Left lung (tissue), 14 donors: ENCODE measurements at places on chromosomes 13 and 19.

- no peak for DNase-seq
Observed at GRCh38 chr19:49216071-49216470, 58.5 kb downstream of the TRPM4 start.

- DNase-seq, result peak; percentile 85
Observed at GRCh38 chr19:10501971-10502523, 1.1 kb downstream of the KEAP1 start.

DNA sequence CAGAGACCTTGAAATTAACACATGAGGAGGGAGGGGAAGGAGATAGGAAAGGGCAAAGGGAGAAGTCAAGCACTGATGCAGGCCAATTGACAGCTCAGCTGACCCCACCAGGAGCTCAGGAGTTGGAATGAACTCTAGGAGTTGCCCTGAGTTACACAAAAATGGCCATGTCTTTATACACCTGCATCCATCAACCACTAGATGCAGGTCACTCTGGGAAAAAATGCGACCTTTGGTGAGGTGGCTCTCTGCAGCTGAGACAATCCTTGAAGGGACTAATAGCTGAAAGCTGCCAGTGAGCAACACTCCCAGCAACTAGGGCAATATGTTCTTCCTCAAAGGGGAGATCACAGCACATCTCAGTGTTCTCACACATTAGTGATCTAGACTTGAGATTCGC is 222.8 kb downstream of the RBM26 start:
- DNase-seq, result no peak

DNA sequence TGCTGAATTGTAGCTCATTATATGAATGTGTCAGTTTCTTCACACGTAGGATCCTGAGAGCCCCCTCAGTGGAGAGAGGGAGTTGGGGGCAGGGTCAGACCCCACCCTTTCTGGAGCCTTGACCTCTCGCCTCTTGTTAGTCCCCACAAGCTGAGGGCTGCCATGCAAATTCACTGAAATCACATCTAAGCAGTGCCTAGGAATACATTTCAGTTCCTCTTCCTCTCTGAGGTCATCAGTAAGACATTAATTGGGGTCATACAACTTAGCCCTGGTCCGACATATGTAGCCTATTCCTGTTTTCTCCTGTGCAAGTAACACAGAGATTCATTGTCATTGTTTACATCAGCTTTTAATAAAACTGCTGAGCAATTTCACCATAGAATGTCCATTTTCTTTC is 30.0 kb downstream of the MYO9B start:
- no peak for DNase-seq

GRCh38 chr13:21426238-21426637 is 32.9 kb downstream of the ZDHHC20 start:
- no peak for DNase-seq

DNA sequence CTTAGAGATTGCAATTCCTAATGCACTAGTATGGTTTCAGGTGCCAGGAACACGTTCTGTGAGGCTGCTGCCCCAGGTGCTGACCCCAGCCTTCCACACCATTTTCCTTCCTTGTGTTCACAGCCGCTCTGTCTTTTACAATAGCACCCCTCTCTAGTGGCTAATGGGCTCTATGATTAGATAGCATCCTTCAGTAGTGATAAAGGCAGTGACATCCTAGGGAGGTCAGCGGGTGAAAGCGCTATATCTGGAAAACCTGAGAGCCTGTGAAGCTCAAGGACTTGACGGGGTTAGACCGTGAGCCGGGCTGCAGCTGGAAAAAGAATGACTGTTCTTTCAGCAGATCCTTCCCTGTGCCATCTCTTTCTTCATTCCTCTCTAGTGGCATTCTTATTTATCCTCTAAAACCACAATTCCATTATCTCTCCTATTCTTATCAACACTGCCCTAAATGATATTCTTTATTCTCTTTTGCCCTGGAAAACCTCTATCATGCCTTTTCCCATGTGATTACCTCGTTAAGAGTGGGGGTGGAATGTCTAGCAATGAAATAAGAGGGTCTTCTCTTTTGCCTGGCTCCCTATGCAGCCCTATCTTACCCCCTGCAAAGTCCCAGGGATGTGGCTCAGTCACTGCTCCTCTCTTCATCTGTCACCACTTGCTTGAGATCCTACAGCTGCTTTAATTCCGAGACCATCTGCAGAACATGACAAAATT is 21.8 kb downstream of the ALOX5AP start:
- DNase-seq, result no peak

DNA sequence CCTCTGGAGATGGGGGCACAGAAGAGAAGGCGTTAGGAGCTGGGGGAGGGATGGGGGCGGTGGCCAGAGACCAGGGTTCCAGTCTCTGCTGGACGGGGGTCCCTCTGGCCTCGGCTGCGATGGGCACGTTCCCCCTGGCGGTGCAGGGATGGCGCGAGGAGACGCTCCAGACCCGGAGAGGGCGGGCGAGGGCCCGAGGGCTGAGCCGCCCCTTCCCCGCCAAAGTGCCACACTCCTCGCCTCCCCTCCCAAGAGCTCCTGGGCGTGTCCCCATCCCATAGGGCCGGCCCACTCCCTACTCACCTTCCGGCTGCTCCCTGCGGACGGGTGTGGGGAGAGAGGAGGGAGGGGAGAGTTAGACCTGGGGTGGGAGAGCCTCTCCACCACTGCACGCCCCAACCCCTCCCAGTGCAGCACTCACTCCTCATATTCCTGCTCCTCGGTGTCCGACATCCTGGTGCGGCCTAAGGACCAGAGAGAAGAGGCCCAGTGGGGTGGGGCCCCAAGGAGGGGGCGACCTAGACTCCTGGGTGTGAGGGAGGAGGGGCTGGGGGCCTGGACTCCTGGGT is 2.2 kb downstream of the TNNT1 start:
- no peak for DNase-seq

- DNase-seq, result no peak
Observed at GRCh38 chr13:74174810-74175209, 40.6 kb upstream of the KLF12 start.

GRCh38 chr13:70755456-70755855 is 647.2 kb upstream of the KLHL1 start:
- DNase-seq, result no peak

GRCh38 chr13:82803341-82803740 is 1078.9 kb downstream of the SLITRK1 start:
- no peak for DNase-seq

DNA sequence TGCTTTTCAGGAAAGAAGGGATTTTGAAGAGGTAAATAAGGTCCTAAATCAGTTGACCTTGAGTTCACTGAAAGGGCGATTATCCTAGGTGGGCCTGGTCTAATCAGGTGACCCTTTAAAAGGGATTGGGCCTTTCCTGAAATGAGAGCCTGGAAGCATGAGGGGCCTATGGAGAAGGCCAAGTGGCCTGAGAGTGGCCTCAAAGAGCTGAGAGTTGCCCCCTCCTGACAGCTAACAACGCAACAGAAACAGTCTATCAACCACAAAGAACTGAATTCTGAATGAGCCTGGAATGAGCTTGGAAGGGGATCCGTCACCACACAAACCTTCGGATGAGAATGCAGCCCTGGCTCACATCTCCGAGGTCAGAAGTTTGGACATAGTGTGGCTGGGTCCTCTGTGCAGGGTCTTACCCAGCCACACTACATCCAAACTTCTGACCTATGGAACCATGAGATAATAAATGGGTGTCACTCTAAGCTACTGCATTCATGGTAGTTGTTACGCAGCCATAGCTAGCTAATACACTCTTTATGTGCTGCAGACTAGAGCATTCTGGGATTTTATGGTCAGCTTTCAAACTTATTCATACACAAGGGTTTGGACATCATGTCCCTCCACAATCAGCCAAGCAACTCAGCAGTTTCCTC is 72.0 kb downstream of the GNG7 start:
- no peak for DNase-seq

GRCh38 chr19:5360003-5360780 is 19.6 kb upstream of the PTPRS start:
- DNase-seq, result no peak

- no peak for DNase-seq
Observed at GRCh38 chr19:18063463-18063862, 23.3 kb downstream of the IL12RB1 start.

DNA sequence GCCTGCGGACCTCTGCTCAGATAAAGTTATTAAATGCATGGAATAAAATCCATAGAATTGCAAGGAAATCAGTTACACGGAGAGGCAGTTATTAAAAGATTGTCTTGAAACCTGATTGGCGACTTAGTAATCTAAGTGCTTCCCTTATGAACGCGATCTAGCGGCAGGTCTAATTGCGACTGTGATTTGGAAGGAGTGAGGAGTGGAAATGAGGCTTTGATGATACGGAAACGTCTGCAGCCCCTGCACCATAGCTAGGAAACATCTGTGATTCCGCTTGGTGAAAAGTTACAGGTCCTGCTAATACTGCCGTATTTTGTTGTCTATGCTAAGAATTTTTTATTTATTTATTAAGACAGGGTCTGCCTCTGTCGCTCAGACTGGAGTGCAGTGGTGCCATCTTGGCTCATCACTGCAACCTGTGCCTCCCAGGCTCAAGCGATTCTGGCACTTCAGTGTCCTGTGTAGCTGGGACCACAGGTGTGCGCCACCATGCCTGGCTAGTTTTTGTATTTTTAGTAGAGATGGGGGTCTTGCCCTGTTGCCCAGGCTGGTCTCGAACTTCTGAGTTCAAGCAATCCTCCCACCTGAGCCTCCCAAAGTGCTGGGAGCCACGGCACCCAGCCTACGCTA is 887 bp downstream of the NDUFS7 start:
- DNase-seq, result no peak

- no peak for DNase-seq
Observed at GRCh38 chr19:32864318-32865007, 5.1 kb downstream of the SLC7A9 start.

GRCh38 chr19:43667876-43668405 is 2.0 kb downstream of the PLAUR start:
- peak; percentile 27 for DNase-seq

DNA sequence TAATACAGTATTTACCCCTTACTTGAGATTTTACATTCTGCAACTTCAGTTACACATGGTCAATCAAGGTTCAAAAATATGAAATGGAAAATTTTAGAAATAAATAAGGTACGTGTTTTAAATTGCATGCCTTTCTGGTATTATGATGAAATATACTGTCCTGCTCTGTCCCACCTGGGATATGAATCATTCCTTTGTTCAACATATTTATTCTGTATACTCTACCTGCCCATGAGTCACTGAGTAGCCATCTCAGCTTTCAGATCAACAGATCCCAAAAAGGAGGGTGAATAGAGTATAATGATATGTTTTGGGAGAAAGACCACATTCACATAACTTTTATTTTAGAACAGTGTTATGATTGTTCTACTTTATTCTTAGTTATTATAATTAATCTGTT is 37.8 kb downstream of the STOML3 start:
- no peak for DNase-seq

GRCh38 chr19:48638831-48639381 is 1.7 kb upstream of the DBP start:
- DNase-seq, result no peak

DNA sequence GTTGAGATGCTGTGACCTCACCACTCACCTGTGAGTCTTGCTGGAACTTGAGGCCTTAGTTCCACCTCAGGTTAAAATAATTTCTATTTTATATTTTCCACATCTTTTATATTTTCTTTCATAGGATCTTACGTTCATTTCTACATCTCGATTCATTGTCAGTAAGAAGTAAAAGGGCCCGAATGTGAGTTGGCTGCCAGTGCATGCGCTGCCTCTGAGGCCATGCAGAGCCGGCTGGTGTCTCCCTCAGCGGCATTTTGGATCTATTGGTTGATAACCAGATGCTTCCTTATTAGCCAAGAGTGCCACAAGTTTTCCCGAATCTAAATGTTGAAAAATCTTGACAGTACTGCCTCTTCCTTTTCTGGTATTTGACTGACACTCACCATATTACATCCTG is 347.3 kb downstream of the TEX29 start:
- no peak for DNase-seq

GRCh38 chr13:24307211-24308067 is 1.9 kb upstream of the C1QTNF9 start:
- no peak for DNase-seq

DNA sequence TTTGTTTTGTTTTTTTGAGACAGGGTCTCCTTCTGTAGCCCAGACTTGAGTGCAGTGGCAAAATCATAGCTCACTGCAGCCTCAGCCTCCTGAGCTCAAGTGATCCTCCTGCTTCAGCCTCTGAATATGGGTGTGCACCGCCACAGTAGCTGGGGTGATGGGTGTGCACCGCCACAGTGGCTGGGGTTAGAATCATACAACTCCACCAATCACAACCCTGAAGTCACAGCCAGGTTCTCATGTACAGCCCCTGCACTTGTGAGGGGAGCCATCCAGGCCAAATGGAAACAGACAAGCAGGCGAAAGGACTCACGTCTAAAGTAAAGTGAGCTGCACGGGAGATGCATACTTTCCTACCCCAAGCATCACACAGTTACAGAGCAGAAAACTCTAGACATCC is 63.1 kb upstream of the RANBP3 start:
- no peak for DNase-seq

DNA sequence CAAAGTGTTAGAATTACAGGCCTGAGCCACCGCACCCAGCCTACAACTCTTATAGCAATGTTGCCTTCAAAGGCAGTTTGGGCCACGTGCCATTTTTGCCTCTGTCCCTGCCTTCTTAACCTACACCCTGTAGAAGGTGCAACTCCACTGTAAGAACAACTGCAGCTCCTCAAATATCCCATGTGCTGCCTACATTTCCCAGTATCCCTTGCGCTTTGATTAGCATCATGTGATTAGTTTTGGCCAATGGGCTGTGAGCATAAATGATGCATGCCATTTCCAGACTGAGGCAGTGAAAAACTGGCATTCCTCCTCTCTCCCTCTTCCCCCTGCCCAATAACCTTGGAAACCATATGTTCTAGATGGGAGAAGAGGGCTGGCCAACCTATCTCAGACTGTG is 75.2 kb upstream of the MRI1 start:
- DNase-seq, result no peak

- DNase-seq, result no peak
Observed at GRCh38 chr19:12784394-12784870, 6.9 kb upstream of the JUNB start.

GRCh38 chr13:111906306-111906705 is 160.6 kb upstream of the SOX1 start:
- no peak for DNase-seq

- DNase-seq, result peak; percentile 52
Observed at GRCh38 chr19:42281146-42281826, 12.2 kb downstream of the CIC start.

GRCh38 chr19:41225238-41226052 is 6.4 kb downstream of the AXL start:
- DNase-seq, result no peak

DNA sequence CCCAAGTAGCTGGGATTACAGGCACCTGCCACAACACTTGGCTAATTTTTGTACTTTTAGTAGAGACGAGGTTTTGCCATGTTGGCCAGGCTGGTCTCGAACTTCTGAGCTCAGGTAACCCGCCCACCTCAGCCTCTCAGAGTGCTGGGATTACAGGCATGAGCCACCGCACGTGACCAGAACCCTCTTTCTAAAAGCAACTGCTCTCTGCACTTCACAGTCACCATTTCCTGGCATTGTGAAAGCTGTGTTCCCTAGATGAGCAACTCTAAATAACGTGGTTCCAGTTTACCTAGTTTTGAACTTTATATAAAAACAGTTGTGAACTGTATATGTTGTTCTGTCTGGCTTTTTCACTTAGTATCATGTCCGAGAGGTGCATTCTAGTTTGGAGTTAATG is 152.9 kb downstream of the SIPA1L3 start:
- no peak for DNase-seq
